ENCODE measurements at places on chromosomes 13 and 19.

DNA sequence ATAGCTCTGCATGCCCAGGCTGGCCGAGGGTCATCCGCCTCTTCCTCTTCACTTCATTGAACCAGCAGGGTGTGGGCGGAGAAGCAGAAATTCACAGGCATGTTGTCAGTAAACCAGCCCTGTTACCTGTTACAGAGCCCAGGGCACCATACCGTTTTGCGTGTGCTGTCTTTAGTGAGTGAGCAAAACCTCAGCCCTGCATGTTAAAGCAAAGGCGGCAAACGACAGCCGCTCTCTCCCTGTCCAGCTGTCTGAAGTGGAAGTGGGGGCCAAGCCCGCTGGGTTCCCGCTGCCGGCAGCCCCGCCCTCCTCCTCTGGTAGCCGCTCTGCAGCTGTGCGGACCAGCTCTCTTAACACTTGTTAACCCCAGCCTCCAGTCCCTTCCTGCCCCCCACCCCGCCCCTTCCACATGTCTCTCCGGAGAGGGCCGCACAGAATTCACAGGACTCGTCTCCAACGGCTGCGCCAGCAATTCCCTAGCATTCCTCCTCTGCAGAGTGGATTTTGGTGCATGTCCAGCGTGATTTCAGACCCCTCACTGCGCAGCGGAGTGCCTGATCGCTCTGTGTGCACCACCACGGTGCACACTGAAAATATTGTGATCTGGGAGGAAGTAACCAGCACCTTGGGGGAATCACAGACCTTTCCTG lies 12.7 kb downstream of the KLHL26 start:
- peak; percentile 70 for DNase-seq

DNA sequence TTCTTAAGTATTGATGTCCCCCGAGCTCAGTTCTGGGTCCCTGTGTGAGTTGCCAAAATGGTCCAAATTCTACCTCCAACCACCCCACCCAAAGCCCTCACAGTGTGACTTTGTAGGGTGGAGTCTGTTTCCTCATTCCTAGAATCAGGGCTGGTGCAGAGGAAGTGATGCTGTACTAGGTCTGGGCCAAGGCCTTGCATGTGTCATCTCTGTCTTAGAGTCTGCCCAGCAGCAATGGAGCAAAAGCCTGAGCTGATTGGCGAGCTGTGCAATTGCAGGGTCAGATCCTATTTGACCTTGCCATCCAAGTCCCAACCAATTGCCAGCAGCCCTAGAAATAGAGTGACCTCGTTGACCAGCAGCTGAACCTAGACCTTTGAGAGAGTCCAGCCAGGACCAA lies 97.0 kb upstream of the ANKRD10 start:
- DNase-seq, result peak; percentile 64

DNA sequence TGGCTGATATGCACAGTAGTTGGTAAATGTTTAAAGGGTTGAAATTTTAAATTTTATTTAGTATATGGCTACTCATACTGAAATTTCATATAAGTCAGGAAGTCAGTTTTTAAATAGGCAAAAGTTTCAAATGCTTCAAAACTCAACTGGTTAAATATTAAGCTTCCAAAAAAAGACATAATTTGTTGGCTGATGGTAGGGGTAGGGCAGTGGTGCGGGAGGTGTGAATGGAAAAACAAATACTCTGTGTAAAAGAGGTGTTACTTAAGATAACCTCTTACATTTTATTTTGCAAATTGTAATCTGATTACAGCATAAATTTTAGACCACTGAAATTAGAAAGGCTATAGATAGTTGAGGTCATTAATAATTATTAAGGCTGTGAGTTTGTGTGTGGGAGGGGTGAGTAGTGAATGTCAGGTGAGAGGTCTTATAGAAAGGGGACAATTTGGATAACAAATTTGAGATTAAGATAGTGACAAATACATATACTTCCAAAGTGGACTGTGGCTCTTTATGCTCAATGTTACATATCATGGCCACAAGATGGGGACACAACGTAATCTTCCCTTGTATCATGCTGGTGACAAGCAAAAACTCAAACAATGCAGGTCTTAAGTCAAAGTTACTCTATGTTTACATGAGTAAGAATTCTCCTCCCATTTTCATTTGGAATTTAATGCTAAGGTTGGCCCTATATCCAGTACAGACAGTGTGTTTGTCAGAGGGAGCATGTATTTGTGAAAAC lies 36.6 kb upstream of the OXGR1 start:
- DNase-seq, result peak; percentile 67

DNA sequence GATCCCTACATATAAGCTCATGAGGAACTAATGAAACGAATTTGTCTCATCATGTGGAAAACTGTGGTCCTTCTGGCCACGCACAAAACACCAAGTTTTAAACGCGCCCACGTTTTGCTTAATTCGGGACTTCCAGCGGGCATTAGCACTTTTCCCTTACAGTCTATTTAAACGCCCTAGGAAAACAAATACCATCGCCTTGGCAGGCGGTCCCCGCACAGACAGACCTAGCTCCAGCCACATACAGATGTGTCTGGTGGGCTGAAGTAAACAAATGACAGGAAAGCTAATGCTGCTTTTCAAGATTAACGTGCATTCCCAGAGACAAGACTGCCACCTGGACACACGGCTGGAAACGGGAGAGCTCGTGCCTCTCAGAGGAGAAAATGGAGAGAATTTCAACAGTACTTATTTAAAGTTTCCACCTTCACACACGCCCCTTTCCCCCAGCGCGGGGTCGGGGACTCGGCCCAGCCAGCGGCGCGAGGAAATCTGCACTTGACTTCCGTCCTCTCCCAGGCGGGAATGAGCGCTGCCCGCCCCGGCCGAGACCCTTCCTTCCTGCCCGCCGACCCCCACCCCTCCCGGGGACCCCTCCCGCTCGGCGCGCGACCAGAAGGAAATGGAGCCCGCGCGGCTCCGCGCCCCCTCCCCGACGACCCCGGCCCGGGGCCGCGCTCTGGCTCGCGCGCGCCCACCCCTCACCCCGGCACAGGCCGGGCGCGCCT lies 931 bp downstream of the USP12 start:
- peak; percentile 52 for DNase-seq

- no peak for DNase-seq
These were observed 109.0 kb downstream of the STARD13 start for GRCh38 chr13:33176526-33176925.

GRCh38 chr13:31051999-31052398 lies 109.7 kb downstream of the HSPH1 start:
- DNase-seq, result no peak

DNA sequence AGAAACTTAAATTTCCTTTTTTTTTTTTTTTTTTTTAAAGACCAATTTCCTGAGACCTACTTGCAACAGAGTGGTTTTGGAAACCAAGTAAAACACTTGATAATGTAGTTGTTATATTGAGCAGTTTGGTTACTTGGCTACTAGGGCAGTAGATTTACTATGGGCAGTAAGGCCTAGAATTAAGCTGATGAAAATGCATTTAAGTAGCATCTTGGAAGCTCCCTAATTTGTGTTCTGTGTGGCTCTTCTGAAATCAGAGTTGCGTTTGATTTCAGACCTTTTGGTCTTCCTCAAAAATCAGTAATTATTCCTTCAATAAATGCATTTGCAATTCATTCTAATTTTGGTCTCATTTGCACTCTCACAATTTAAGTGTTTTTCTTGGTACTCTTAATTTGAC lies 810 bp downstream of the GPR180 start:
- DNase-seq, result no peak

DNA sequence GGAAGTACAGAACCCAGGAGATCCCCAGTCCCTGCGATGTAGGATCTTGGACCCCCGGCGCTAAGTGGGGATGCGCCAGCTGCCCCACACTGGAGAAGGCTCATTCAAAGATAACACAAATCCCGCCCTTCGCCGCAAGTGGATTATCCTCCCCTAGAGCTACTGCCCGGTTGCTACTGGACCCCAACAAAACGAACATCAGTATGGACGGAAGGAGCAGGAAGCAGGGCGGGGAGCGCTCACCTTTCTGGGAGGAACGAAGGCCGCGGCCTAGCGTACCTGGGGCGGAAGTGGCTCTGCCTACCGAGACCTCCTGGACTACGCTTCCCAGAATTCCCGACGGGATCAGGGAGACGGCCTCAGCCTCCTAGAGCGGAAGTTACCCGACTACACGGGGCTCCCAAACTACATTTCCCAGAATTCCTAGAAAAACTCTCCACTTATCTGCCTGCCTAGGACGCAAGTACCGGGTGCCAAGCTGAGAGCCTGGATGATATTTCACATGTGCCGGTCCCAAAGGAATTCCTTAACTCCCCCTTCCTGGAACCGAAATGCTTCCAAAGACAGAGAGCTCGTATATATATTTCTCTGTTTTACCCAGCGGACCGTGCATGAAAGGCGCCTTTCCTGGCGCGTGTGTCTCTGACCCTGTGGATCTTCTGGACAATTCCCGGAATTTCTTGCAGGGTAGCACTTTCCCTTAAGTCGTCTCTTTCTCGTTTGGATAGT lies at the start of gene ZNF112:
Gene ZNF112, minus strand, starts transcription at position 298 of the 729 bp plus-strand sequence. CDS start 16,141 bp downstream, outside the sequence.
- peak; percentile 86 for DNase-seq

- DNase-seq, result no peak
These were observed 407.8 kb downstream of the OLFM4 start for GRCh38 chr13:53436396-53436795.

- no peak for DNase-seq
These were observed 19.2 kb downstream of the C19orf81 start for GRCh38 chr19:50668416-50668815.

GRCh38 chr13:59304596-59304995 lies 859.1 kb downstream of the DIAPH3 start:
- DNase-seq, result no peak

GRCh38 chr19:17495639-17496296 lies 15.7 kb upstream of the PGLS start:
- peak; percentile 44 for DNase-seq

DNA sequence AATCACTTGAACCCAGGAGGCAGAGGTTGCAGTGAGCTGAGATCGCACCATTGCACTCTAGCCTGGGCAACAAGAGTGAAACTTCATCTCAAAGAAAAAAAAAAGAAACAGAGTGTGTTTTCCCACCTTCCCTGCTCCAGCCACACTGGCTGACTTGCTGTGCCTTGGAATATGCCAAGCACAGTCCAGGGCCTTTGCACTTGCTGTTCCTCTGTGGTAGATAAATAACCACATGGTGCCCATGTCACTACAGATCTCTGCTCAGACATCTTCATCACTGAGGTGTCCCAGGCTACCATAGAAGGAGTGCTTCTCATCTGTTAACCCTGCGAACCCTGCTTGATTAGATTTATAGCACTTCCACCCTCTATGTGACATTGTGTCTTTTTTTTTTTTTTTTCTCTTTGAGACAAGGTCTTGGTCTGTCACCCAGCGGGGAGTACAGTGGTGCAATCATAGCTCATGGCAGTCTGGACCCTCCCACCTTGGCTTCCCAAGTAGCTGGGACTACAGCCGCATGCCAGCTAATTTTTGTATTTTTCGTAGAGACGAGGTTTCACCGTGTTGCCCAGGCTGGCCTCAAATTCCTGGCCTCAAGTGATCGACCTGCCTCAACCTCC lies 10.4 kb downstream of the SMARCA4 start:
- DNase-seq, result no peak

- DNase-seq, result peak; percentile 28
These were observed 687 bp downstream of the MATK start for GRCh38 chr19:3785451-3785937.
